CD4-positive, alpha-beta T cell treated with Interleukin-6 at 100 ng/mL for 8 hours (primary cell): ENCODE measurements at places on chromosomes 7 and 10.

- DNase-seq, result no peak
These were observed 139.5 kb upstream of the FERD3L start for GRCh38 chr7:19284596-19285300.

- no peak for DNase-seq
These were observed 454.2 kb upstream of the AKR1E2 start for GRCh38 chr10:4371691-4372295.

DNA sequence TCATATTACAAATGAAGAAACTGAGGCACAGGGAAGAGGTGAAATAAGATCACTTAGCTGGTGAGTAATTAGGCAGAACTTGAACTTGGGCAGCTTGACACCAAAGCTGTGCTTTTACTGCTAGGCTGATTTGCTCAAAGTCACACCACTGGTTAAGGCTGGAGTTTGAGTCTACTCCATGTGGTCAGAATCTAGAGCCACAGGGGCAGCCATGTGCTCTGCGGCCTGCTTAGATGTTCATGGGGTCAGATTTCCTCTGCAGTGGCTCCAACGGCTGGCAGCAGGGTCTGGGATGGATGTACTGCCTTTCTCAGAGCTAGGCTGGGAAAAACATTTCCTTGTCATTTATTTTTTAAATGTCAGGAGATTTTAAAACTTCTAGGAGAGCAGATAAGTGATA lies 417.5 kb downstream of the KCNMA1 start:
- no peak for DNase-seq

GRCh38 chr7:158093156-158093796 lies 494.3 kb downstream of the PTPRN2 start:
- DNase-seq, result no peak

- DNase-seq, result no peak
These were observed 206.1 kb upstream of the NPSR1 start for GRCh38 chr7:34451923-34452322.

- no peak for DNase-seq
These were observed 13.1 kb downstream of the DDC start for GRCh38 chr7:50552139-50552538.

GRCh38 chr7:17709127-17709526 lies 231.2 kb downstream of the SNX13 start:
- no peak for DNase-seq

DNA sequence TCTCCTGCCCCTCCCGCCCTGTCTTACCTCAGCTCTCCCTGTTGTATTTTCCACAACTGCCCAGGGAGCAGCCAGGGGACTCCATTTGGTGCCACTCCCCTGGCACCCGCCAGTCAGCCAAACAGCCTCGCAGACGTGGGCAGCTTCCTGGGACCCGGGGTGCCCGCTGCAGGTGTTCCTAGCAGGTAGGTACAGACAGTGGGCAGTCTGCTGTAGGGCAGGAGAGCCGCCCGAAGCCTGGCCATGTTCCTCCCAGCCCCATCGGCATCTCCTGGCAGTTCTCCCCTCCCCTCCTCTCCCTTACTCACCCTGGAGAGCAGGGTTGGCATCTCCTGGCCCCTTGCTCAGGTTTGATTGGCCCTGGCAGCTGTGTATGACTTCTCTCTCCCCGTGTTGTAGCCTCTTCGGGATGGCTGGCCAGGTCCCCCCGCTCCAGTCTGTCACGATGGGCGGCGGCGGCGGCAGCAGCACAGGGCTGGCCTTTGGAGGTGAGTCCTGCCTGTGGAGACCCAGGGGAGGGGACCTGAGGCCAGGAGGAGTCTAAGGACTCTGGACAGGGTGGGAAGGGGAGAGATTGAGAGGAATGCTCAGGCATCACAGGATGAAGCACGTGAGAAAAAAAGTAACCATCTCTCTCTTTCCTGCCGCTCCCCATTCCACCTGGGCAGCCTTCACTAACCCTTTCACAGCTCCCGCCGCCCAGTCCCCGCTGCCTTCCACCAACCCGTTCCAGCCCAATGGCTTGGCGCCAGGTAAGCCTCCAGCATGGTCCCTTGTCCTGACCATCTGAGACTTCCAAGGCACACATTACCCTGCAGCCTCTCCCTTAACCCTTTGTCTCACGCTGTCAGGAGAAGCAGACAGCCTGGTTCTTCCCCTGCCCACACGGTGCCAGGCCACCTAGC lies 11.3 kb downstream of the SAP25 start:
- DNase-seq, result no peak

DNA sequence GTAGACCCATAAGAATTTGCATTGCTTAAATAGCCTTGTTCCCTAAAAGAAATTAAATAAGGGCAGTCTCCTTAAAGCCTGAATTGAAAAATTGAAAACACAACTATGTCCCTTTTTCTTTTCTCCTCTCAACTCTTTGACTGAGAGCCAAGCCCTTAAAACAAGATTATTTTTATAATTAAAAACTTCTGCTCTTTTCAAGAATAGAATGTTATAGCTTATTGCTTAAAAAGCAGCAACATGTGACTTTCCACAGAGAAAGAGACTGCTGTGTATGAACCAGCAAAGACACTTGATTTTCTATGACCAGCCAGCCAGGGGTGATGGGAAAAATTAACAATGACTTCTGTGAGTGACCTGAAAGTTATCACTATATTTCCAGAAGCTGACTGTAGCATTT lies 295.2 kb upstream of the CELF2 start:
- no peak for DNase-seq

- no peak for DNase-seq
These were observed 120.9 kb downstream of the DLG5 start for GRCh38 chr10:77805676-77806075.

DNA sequence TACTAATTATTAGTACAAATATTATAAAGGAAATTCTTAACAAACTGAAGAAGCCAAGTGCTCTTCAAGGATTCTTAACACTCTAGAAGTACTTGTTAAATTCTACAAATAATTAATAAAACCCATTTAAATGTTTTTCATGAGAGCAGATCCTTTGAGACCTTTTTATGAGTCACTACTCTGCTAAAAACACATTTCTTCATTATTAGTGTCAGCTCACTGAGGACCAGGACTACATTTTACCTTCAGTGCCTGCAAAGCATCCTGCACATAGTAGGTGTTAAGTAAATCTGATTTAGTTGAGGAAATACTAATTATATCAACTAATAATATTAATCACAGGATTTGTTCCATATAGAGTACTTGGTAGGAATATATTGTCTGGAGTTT lies 273.6 kb downstream of the PHTF2 start:
- no peak for DNase-seq

- no peak for DNase-seq
These were observed 25.9 kb downstream of the OAT start for GRCh38 chr10:124392626-124393342.

DNA sequence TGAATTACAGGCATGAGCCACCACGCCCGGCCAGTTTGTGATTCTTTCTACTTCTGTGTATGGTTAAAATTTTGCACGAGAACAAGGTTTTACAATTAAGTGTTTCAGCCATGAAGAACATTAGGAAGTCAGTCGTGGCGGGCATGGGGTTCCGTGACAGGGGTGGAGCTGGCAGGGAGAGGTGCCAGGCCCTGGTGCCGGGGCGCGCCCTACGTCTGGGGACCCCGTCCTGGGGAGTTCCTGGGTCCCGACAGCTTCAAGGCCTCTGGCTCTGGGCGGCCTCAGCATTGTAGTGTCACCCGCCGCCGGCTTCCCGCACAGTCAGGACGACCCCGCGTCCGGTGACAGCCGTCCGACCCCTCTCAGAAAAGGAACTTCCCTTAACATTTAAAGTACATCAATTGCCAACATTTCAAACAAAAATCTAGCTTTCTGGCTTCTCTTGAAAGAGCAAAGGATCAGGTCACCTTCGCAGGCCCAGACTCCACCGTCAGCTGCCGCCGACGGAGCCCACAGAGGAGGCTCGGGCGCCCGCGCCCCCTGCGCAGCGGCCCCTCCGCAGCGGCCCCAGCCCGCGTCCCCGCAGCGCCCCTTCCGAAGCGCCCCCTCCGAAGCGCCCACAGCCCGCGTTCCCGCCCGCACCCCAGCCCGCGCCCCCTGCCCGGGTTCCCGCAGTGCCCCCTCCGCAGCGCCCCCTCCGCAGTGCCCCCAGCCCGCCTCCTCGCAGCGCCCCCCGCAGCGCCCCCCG lies 23.2 kb upstream of the MKI67 start:
- no peak for DNase-seq

- no peak for DNase-seq
These were observed 16.5 kb downstream of the PLXDC2 start for GRCh38 chr10:19832699-19833098.

- DNase-seq, result no peak
These were observed 99.7 kb upstream of the PITRM1 start for GRCh38 chr10:3272300-3272699.

- no peak for DNase-seq
These were observed 265.4 kb downstream of the INHBA start for GRCh38 chr7:41437257-41438196.

- DNase-seq, result no peak
These were observed 206.7 kb upstream of the PTPRZ1 start for GRCh38 chr7:121666306-121666705.

GRCh38 chr7:10022957-10023356 lies 950.7 kb upstream of the PHF14 start:
- DNase-seq, result no peak
